ENCODE measurements at places on chromosomes 6 and 20.
A peak's percentile ranks its signal among the peaks of the same experiment; 100 is the strongest.

- no peak for DNase-seq
These were observed 18.6 kb downstream of the TTPAL start for GRCh38 chr20:44494266-44494665.

DNA sequence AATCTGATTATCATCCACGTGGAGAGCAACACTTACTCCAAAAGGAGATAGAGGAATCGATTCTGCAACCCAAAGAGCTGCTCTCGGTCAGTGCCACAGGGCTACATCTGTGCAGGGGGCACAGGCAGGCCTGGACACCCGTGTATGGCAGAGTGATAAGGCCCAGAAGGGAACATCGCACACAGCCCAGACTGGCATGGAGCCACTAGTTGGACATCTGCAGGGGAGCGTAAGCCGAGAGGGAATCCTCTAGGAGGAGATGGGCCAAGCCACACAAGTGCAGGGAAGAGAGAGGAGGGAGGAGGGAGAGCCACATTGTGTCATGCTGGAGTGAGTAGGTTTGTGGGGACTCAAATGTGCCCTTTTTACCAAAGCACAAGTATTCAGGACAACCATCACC is 50.4 kb upstream of the ENTPD6 start:
- DNase-seq, result no peak

- no peak for DNase-seq
These were observed 10.5 kb downstream of the PLN start for GRCh38 chr6:118558464-118559217.

- DNase-seq, result no peak
These were observed 11.4 kb upstream of the RAMACL start for GRCh38 chr6:166597711-166598440.

DNA sequence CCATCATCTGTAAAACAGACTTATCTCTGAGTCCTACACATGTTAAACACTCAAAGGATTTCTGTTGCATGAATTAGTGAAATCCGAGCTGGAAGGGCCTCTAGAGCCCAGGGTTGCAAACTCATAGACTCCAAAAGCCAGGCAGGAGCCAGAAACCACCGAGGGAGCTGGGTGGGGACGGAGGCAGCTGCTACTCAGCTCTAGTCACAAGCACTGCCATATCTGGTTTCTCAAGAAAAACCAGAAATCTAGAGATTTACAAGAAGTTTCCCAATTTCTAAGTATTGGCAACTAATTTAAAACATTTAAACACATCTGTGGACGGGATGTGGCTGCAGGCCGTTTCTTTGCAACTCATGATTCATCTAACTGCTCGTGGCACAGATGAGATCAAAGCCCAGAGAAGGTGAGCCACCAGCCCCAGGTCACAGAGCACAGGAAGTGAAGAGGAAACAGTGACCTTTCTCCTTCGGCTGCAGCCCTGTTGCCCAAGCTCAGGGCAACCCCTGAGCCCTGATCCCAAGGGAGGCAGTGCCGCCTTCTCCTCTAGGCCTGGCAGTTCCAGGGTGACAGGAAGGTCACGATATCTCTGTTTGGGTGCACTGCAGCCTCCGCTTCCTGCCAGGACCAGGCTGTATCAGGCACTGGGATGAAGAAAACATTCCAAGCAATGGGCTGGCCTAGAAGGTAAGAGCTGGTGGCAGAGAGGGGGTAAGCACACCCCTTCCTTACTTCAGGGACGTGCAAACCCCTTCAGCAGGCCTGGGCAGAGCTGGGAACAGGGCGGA is 26.4 kb upstream of the PTGIS start:
- peak; percentile 87 for DNase-seq

All from right cardiac atrium (tissue), 5 donors.